ENCODE measurements at places on chromosomes 5 and 9.

- DNase-seq = peak; percentile 7
Observed at GRCh38 chr5:66708368-66708767, 112.2 kb downstream of the MAST4 start.

GRCh38 chr5:180001742-180002141, 69.8 kb downstream of the RNF130 start:
- DNase-seq = no peak

DNA sequence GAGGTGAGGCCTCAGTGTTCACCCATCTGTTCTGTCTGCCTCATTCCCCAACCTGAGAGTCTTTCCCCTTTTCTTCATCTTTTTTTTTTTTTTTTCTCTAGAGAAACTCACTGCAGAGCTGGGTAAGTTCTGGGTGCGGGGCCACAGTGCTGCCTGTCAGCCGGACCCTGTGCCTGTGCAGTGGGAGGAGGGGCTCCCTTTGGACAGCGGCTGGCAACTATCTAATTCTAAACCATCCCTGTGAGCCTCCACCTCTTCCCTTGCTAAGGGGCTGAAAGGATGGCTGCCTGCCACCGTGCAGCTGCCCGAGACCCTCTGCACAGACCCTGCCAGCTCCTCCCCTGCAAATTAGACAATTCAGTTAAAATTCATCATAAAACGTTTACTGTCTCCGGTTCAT, 14.1 kb downstream of the BTNL9 start:
- DNase-seq = no peak

DNA sequence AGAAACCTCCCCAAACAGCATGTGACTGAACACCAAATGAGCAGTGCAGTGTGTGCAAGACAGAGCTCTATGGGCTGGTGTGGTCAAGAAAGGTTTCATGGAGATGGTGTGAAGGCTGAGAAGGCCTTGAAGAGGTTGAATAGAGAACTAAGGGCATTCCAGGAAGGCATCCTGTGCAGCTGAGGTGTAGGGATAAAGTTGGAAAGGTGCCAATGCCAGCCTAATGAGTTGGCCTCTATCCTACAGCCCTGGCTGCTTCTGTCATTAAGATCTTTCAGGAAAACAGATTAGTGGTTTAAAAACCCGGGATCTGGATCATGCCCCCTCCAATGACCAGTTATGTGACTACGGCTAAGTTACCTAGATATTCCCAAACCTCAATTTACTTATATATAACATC, 4.0 kb downstream of the HDAC3 start:
- DNase-seq = no peak

- DNase-seq = no peak
Observed at GRCh38 chr9:84374516-84374915, 34.0 kb upstream of the SLC28A3 start.

GRCh38 chr5:130529511-130530485, 625.5 kb downstream of the CHSY3 start:
- no peak for DNase-seq

- no peak for DNase-seq
Observed at GRCh38 chr5:144671066-144671465, 500.4 kb downstream of the KCTD16 start.

DNA sequence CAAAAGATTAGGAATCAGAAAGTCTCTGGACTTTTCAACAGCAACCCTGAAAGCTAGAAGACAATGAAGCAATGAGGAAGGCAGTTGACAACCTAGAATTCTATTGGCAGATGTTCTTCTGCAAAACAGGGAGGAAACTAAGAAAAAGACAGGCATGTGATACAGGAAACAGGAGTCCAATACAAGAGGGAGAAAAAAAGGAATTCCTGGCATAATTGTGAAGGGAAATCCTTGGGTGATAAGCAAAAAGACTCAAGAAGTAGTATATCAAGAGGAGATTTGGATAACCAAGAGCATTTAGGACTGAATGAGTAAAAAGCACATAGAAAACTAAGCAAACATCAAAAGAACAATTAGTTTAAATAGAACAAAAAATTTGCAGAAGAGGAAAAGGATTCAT, 58.6 kb downstream of the LPAR1 start:
- no peak for DNase-seq

- no peak for DNase-seq
Observed at GRCh38 chr5:115469904-115470516, 74.6 kb downstream of the FEM1C start.

GRCh38 chr9:125425901-125426515, 164.4 kb downstream of the GAPVD1 start:
- no peak for DNase-seq

GRCh38 chr9:29100762-29101161, 1527.5 kb upstream of the C9orf72 start:
- no peak for DNase-seq

GRCh38 chr9:121901616-121902015, 191.5 kb downstream of the TTLL11 start:
- DNase-seq = no peak

GRCh38 chr9:34385561-34386230, 9.0 kb upstream of the MYORG start:
- DNase-seq = no peak

- DNase-seq = no peak
Observed at GRCh38 chr9:34187891-34188240, 9.0 kb downstream of the UBAP1 start.

DNA sequence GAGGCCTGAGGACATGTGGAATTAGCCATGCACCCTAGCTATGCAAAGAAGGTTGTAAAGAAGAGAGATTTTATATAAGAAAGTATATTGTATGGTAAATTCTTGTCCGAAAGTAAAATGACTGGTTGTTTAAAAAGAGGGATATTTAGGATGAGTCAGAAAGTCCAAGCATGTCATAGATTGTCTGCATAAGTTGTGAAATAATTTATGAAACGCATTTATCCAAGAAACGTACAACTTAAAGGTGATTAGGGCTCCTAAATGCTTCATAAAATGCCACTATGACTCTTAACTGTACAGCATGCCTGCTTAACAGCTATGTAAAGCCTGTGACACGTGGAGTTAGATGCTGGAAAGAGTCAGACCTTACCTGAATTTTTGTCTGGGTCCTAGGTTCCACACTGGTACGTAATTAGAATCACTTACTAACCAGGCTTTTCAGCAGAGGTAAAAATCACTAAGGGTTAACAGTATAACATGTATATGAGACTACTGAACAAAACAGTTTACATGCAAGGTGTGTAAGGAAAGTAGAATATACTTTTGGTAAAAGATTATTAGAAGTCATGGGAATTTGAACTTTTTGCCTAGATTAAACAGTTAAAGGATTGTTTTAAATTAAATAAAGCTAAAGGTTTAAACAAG, 37.0 kb upstream of the ARL15 start:
- DNase-seq = no peak

DNA sequence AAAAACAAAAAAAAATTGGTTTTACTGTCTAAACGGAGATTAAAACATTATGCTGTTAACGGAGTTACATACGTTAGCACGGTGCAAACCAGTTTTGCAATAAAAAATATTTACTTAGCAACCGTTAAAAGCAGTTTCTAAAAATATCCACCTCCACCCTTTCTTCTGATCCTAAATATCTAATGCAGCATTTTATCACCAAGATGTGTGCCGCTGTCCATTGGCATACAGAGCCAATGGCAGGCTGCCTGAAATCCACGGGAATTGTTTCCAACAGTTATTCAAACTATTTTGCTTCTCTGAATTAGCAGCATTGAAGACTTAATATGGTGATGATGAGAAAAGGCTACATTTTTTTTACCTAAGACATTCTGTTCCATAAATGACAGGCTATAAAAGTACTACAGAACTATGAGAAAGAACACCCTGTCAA, 61.6 kb downstream of the CSNK1A1 start:
- no peak for DNase-seq

DNA sequence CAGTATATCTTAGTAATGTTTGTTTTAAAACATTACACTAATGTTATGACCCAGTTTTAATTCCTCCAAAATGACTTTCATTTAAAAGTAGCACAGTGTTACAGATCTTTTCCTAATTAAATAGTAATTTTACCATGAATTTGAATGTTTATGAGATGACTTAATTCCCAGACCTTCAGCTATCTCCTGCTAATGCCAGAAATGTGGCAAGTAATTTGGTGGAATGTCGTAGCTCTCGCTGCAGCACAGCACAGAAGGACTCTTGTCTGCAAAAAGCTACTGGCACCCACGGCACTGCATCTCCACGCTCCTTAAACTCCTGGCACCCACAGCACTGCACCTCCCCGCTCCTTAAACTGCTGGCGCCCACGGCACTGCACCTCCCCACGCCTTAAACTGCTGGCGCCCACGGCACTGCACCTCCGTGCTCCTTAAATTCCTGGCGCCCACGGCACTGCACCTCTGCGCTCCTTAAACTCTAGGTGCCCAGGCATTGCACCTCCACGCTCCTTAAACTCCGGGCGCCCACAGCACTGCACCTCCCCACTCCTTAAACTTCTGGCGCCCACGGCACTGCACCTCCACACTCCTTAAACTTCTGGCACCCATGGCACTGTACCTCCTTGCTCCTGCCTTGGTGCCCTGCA, 163.1 kb downstream of the CDK5RAP2 start:
- DNase-seq = no peak

DNA sequence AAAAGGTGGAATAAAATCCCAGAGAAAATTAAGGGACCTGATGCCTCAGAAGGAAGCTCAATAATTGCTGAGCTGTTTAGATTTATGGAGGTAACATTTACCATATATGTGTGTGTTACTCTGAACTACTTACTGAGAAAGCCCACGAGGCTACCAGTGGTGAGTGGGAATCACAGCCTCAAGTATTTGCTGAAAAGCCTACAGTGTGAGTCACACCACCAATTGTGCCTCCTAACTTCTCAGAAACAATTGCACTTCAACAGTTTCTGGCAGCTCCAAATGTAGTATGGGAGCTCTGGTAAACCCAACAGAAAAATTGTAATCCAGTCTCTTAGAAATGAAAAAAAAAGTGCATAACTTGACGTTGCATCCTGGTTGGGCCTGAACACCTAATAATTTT, 551.6 kb downstream of the PRDM9 start:
- no peak for DNase-seq

DNA sequence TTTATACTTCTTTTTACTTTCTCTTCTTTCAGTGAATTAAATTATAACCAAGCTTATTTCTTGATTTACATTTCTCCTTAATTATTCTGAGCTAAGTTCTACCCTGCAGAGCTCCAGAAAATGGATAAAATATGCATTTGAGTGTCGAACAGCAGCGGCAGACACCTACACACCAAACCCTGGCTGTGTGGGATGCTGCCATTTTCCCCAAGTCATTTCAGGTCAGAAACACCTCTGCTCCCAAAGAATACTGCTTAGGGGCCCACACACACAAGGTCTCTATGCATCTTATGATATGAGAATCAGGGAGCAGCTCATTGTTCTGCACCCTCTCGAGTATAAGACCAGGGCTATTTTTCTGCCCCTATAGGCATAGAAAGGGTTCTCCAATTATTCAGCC, 122.3 kb downstream of the CMYA5 start:
- no peak for DNase-seq

DNA sequence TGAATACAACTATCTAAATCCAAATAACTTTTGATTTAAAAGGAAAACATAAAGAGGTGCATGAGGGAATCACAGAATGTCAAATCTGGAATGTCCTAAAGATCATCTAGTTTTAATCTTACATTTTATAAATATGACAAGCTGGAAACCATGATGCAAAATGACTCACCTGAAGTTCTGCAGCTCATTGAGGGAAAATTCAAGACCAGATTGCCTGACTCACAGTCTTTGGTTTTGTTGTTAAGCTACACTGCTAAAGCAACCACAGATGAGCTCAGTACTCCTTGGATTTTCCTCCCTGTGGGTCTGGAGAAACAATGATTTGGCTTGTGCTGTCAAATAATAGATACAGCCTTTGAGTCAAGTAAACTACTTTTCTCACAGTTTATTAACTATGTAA, 19.1 kb upstream of the EDIL3 start:
- DNase-seq = no peak

GRCh38 chr5:115524199-115524847, 20.3 kb downstream of the FEM1C start:
- DNase-seq = no peak

- no peak for DNase-seq
Observed at GRCh38 chr5:144404672-144405071, 234.0 kb downstream of the KCTD16 start.

- no peak for DNase-seq
Observed at GRCh38 chr9:127915801-127916719, 781 bp downstream of the ST6GALNAC4 start.

DNA sequence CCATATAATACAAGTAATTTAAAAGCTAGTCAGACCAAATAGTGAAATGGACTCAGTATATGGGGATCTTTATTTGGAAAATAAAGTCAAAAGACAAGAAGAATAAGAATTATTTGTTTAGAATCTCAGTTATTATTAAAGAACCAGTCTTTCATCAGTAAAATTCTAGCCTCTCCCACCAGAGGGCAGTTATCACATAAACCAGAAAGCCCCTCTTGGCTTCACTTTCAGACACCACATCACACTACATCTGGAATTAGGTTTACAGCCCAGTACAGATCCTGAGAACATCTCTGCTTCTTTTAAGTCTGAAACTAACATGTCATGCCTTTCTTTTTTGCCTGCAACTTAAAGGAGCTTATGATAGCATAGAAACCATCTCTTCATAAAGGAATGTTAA, 12.2 kb upstream of the HSPB3 start:
- DNase-seq = peak; percentile 23

GRCh38 chr9:74755355-74755754, 132.4 kb downstream of the TRPM6 start:
- DNase-seq = no peak

DNA sequence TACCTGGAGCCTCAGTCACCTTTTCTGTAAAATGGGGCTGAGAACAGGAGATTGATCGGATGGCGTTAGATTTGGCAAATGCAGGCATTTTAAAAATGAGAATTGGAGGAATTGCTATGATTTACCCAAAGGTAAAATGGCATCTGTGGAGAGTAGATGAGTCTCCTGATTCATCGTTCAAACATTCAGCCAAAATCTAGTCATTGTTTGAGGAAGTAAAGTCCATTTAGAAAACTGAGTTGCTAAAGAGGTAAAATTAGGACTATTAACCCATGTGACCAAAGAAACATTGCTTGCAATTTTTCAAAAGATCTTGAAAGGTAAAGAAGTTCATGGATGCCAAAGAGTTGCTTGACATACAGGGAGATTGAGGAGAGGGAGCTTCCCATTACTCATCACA, 69.7 kb downstream of the ZNF462 start:
- no peak for DNase-seq

DNA sequence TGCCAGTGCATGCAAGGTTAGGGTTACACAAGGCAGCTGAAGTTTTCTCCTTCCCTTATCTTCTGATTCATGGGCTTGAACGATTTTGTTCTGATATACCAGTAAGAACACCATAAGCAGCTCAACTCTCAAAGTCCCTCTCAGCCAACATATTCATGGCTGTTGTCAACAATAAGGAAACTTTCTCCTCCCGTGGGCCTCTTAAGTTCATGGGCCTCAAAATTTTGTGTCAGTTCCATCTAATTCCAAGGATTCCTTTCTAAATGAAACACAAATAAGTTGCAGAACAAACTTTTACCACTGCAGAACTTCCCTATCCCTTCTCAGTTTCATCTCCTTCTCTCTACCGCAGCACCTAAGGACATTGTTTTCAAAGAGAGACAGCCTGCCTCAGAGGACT, 23.6 kb upstream of the CAST start:
- no peak for DNase-seq
